Aorta (tissue), 5 donors: ENCODE measurements at places on chromosomes 7 and 10. TPM values are rescaled to one million over a fixed set of nuclear protein-coding genes. Genes with fewer than 3 reads are reported as not detected.

DNA sequence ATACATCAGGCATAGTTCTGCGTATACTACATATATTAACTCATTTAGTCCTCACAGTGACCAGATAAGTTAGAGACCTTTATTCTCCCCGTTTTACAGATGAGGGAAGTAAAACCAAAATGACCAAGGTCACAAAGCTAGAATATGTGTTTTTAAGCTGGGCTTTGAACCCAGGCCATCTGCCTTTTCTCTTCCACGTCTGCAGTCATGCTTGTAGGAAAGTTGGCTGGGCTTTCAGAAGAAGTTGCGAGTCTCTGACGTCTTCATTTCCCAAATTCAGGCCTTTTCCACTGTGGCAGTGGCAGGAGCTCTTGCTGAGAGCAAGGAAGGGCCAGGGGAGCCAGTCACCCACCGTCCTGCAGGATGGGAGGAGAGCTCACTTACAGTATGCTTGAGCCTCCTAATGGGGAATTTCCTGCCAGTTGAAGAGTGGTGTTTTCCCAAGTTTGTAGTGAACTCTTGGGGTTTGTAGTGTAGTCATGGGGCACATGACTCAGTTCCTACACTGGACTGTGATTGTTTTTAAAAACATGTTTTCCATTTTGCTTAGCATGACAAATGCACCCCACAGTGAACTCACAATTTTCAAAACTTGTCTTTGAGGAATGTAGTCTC, 34.2 kb downstream of the CYP17A1 start:
- DNase-seq, result peak; percentile 86

- no peak for DNase-seq
Measured at GRCh38 chr10:13213163-13213562, 21.0 kb downstream of the UCMA start.

The ITGA8 gene
- 885 TPM for total RNA-seq

The RSPH10B2 gene
- 0.39 TPM for total RNA-seq

The TYW1B gene
- total RNA-seq, result 3.8 TPM

The GLCCI1 gene
- total RNA-seq, result 8.4 TPM
